T-helper 1 cell treated with Interleukin-12 subunit alpha and Interleukin-12 subunit beta and Interleukin-4 antibody, amounts not matched to agents 30 ng/mL and 1 ng/mL, for 36 hours (primary cell): ENCODE measurements at places on chromosomes 16 and 17. TPM values are rescaled to one million over a fixed set of nuclear protein-coding genes. Genes with fewer than 3 reads are reported as not detected.

The THAP11 gene
- 39.5 and 42.0 TPM in 2 replicates for total RNA-seq

The SOX9 gene
- not detected in 2 replicates for total RNA-seq

The HOXB1 gene
- not detected in 2 replicates for total RNA-seq

The ABCC12 gene
- not detected in 2 replicates for total RNA-seq

The QPRT gene
- 8.0 and 9.1 TPM in 2 replicates for total RNA-seq

The PITPNM3 gene
- 0.83 and 1.0 TPM in 2 replicates for total RNA-seq

The SALL1 gene
- not detected in 2 replicates for total RNA-seq

The KCTD19 gene
- total RNA-seq: 0.10 TPM in 1 of 2 replicates, not detected in the other

The IL17C gene
- total RNA-seq: not detected in 2 replicates

The ADGRG3 gene
- total RNA-seq: not detected in 2 replicates

The KRT34 gene
- not detected in 2 replicates for total RNA-seq

The ST6GALNAC2 gene
- not detected in 2 replicates for total RNA-seq

The HBA2 gene
- total RNA-seq: not detected in 2 replicates

The GPATCH8 gene
- total RNA-seq: 45.4 and 50.8 TPM in 2 replicates

The GNG13 gene
- total RNA-seq: not detected in 2 replicates

The PRR15L gene
- total RNA-seq: not detected in 2 replicates

The ZNF423 gene
- not detected in 2 replicates for total RNA-seq

The KCNJ16 gene
- total RNA-seq: not detected in 2 replicates
